ENCODE measurements at places on chromosomes 12 and 14.

- no peak for DNase-seq
Measured at GRCh38 chr12:89370850-89371249, 18.5 kb upstream of the DUSP6 start.

GRCh38 chr12:47799357-47799955 is 20.2 kb downstream of the HDAC7 start:
- DNase-seq: no peak

DNA sequence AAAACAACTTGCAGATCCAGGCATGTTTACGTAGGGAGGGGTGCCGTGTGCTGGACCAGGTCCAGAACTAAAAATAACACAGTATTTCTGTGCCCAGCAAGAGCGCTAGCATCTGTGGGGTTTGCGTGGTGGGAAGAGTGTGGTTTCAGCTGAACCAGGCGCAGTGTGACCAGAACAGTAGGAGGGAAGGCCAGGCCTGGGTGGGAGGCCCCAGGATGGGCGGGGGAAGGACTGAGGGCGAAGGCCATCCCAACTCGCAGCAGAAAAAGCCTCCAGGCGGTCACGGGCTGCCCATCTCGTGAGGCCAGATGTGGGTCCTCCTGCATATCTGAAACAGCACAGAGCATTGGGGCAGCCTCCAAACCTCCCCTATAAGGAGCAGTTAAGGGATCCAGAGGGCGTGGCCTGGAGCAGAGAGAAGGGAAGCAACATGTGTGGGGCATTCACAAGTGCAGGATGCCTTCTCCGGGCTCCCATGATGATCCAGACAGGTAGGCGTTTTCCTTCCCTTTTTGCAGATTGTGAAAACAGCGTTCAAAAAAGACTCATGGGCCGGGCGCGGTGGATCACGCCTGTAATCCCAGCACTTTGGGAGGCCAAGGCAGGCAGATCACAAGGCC is 17.8 kb upstream of the CD9 start:
- peak; percentile 97 for DNase-seq

- no peak for DNase-seq
Measured at GRCh38 chr14:28751467-28752058, 15.0 kb upstream of the FOXG1 start.

DNA sequence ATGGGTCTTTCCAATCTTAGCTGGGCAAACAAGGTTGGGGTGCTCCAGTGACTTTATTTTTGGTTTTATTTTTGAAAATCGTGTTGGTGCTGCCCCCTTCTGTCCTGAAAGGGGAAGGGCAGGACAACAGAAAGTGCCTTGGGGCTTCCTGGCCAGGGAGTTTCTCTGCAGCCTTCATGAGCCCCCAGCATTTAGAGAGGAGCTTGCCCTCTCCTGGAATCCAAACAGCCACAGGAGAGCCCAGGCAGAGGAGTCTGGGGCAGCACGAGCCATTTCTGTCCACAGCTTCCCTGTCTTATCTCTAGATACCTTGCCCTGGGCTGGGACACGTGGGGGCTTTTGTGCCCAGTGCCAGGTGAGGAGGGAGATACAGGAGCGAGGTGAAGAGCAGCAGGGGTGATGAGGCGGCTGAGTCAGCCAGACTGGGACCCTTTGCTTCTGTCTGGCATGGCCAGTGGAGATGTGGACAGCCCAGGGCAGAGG is 4.4 kb upstream of the C1RL start:
- no peak for DNase-seq

- DNase-seq: no peak
Measured at GRCh38 chr12:32171211-32171610, 64.6 kb downstream of the BICD1 start.

- DNase-seq: no peak
Measured at GRCh38 chr14:50010752-50011151, 105.6 kb downstream of the VCPKMT start.

DNA sequence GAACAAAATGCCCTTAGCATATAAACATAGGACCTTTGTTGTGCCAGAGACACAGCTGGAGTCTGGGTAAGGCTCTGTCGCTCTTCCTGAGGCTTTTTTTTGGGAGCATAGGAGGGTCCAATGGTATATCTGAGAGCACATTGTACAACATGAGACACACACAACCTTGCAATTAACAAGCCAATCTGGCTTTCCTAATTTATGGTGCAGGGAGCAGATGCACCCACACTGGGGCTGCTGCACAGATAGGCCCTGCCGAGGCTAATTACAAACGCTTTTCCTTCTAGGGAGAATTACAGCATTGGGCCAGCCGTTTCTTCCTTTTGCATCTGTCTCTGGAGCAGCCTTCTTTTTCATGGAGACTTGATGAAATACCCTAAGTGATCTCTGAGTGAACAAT is 75.0 kb upstream of the OVCH1 start:
- no peak for DNase-seq

- DNase-seq: no peak
Measured at GRCh38 chr14:95668235-95668772, 17.9 kb upstream of the TCL1B start.

- DNase-seq: no peak
Measured at GRCh38 chr12:132285991-132286681, 43.3 kb downstream of the GALNT9 start.

DNA sequence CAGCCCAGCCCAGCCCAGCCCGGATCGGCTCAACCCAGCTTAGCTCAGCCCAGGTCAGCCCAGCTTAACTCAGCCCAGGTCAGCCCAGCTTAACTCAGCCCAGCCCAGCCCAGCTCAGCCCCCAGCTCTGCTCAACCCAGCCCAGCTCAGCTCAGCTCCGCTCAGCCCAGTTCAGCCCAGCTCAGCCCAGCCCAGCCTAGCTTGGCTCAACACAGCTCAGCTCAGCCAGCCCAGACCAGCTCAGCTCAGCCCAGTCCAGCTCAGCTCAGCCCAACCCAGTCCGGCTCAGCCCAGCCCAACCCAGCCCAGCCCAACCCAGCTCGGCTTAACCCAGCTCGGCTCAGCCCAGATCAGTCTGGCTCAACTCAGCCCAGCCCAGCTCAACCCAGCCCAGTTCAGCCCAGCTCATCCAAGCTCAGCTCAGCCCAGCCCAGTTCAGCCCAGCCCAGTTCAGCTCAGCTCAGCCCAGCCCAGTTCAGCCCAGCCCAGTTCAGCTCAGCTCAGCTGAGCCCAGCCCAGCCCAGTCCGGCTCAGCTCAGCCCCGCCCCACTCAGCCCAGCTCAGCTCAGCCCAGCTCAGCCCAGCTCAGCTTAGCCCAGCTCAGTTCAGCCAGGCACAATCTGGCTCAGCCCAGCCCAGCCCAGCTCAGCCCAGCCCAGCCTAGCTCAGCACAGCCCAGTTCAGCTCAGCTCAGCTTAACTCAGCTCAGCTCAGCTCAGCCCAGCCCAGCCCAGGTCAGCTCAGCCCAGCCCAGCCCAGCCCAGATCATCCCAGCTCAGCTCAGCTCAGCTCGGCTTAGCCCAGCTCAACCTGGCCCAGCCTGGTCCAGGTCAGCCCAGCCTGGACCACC is 331.7 kb downstream of the TMEM121 start:
- no peak for DNase-seq

DNA sequence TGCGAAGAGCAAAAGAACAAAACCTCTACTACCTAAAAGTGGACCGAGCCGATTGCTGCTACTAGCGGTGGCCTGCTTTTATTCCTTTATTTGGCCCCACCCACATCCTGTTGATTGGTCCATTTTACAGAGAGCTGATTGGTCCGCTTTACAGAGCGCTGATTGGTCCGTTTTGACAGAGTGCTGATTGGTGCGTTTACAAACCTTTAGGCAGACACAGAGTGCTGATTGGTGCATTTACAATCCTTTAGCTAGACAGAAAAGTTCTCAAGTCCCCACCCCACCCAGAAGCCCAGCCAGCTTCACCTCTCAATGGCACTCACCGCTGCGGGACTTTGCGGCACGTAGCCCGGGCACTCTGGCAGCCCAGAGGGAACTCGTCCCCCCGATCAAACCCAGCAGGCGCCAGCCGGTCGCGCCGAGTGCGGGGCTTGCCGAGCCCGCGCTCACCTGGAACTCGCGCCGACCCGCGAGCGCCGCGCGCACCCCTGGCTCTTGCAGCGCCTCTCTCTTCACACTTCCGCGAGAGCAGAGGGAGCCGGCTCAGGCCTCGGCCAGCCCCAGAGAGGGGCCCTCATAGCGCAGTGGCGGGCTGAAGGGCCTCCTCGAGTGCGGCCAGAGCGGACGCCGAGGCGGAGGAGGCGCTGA is 8.7 kb upstream of the FGD4 start:
- no peak for DNase-seq

DNA sequence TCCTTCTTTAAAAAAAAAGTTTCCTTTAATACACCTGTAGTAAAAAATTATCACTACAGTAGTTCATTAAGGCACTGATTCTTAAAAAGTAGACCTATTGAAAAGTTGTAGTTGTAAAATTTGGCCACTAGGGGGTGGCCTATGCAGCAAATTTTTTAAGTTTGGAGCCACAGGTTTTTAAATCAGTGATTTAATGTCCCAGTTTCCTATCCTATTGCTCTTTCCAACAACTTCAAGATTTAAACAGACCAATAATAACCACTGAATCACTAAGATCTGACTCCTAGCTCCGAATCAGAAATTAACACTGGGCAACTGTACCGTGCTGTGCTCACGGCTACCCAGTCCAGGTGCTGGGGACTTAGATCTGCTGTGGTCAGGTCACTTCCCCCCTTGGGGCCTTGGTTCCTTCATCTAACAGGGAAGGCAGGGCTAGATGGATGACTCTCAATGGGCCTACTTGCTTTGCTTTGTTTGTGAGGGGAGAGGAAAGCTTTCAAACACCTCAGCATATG is 279.3 kb downstream of the MED13L start:
- DNase-seq: peak; percentile 30

GRCh38 chr14:34913619-34914018 is 38.5 kb upstream of the BAZ1A start:
- DNase-seq: no peak

GRCh38 chr12:108696111-108696995 is 35.0 kb downstream of the CORO1C start:
- no peak for DNase-seq

DNA sequence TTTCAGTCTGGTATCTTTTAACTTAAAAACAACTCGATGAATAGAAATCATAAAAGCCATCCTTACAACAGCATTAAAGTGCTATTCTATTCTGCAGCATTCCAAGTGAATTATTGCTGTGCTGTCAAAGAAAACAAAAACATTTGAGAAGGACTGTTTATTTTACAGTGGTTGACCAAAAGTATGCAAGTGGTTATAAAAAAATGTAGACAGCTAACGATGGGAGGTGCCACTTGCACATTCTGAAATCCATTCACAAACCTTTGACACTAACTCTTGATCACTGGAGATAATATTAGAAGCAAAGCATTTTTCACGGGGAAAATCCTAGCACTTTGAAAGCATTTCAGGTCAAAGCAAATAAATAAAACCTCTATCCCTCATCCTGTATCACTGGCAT is 55.6 kb downstream of the HMGA2 start:
- no peak for DNase-seq

GRCh38 chr14:27623782-27624181 is 1025.9 kb upstream of the NOVA1 start:
- no peak for DNase-seq

DNA sequence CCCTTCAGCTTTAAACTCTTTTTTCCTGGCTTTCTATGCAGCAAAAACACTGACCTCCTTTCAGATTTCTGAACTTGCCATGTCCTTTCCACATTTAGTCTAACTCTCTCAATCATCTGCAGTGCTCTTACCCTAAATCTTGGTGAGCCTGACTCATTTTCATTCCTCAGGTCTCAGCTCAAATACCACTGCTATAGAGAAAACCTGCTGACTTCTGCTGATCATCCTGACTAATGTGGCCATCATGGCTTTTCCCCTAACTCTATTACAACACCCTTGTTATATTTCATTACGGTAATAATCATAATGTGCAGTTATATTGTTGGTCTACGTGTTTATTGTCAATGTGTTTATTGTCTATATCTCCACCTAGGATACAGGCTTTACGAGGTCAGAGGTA is 207.3 kb upstream of the OR4E1 start:
- DNase-seq: no peak

DNA sequence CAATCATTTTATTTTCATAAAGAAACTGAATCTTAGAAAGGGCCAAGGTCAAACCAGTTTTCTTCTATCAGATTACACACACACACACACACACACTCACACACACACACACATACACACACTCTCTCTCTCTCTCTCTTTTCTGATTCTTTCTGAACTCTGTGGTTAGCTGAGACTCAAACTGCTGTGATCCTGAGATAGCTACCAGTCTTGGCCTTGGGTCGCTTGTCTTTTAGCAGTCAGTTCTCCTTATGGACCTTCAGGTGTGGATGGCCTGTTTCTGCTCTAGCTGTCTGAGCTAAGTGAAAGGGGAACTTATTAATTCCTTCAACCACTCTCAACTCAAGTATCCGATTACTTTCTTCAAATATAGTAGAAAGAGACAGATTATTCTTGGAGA is 145.1 kb downstream of the GRIP1 start:
- DNase-seq: no peak

DNA sequence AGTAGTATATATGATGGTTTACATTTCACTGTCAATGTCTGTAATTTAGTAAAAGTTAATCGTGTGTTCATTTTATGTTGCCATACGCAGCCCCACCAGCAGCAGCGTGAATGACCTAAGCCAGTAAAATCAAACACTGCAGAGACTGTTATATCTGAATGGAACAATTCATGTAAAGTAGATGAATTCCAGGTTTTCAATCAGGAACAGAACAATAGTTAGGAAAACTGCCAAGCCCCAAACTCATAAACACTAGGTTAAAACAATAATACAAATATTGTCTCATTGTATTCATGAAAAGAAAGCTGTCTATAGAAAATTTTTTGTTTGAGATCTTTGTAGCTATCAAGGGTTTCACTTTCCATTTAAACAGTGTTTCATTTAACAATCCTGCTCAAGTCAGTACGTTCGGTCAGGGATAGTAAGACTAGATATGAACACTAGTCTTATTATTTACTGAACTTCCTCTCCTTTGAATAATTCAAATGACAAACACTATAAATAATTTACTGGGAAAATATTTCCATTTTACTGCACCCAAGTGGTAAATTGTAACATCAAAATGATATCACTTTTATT is 256.8 kb upstream of the FLRT2 start:
- no peak for DNase-seq

DNA sequence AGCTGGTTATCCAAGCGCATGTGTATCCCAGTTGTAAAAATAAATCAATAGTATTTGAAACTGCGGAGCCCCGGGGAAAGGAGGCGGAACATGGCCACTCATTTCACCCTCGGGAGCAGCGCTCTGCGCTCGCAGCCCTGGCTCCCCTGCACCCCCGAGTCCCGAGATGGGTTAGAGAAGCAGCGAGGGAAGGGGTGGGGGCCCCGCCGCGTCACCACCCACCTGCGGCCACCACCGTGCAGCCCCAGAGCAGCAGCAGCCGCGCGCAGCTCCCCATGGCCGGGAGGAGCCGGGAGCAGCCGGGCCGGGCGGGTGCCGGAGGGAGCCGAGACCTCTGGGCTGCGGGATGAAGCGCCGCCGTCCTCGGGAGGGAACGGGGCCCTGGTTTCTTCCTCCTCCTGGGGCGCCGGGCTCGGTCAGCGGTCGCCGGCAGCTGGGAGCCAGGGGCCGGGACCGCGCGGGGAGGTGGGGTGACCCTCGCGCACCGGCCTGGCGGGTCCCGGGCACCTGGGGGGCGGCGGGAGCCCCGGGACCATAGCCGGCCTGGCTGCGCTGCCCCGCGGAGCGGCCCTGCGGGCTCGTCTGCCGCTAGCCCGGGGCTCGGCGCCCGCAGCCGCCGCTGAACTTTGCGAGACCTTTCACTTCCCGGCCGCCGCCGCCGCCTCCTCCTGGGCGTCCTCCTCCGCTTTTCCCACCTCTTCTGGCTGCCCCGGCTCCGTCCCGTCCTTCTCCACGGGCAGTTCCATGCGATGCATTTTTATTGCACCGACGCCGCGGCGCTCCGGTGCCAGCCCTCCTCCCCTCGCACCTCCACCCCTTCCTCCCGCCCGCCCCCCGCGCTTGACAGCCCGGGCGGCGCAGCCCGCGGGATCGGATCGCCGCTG is at the start of gene NTN4:
Gene NTN4, minus strand, starts transcription at position 732 of the 884 bp plus-strand sequence. Its CDS starts 455 bp downstream, at position 277.
- DNase-seq: no peak

- no peak for DNase-seq
Measured at GRCh38 chr14:101836135-101836534, 74.6 kb downstream of the PPP2R5C start.

All from NCI-H446 treated with DMSO at 0.1 percent for 48 hours (cell line).